Occipital lobe (tissue), 3 donors: ENCODE measurements at places on chromosomes 13 and 19. TPM values are rescaled to one million over a fixed set of nuclear protein-coding genes. Genes with fewer than 3 reads are reported as not detected.

DNA sequence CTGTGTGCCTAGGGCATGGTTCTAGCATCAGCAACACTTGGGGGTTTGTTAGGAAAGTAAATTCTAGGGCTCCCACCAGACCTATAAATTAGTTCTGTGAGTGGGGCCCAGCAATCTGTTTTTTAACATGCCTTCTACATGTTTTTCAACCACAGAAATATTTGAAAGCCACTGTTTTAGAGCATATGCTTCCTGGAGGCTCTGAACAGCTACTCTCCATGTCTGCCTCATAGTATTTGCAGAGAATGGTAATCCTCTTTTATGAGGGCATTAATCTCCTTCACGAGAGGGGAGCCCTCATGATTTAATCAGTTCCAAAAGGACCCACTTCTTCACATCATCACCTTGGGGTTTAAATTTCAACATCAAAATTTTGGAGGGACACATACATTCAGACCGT lies 6.0 kb downstream of the SPATA13 start:
- no peak for DNase-seq

- DNase-seq = no peak
These were observed 9.6 kb downstream of the TGDS start for GRCh38 chr13:94586371-94586770.

GRCh38 chr19:53908106-53908934 lies 758 bp upstream of the CACNG7 start:
- peak; percentile 82 for DNase-seq

GRCh38 chr19:40284501-40285352 lies at the start of gene AKT2:
TSS of gene AKT2 (minus strand) at chr19:40285345. CDS start at chr19:40265267, 20,078 bp downstream.
- DNase-seq = no peak

DNA sequence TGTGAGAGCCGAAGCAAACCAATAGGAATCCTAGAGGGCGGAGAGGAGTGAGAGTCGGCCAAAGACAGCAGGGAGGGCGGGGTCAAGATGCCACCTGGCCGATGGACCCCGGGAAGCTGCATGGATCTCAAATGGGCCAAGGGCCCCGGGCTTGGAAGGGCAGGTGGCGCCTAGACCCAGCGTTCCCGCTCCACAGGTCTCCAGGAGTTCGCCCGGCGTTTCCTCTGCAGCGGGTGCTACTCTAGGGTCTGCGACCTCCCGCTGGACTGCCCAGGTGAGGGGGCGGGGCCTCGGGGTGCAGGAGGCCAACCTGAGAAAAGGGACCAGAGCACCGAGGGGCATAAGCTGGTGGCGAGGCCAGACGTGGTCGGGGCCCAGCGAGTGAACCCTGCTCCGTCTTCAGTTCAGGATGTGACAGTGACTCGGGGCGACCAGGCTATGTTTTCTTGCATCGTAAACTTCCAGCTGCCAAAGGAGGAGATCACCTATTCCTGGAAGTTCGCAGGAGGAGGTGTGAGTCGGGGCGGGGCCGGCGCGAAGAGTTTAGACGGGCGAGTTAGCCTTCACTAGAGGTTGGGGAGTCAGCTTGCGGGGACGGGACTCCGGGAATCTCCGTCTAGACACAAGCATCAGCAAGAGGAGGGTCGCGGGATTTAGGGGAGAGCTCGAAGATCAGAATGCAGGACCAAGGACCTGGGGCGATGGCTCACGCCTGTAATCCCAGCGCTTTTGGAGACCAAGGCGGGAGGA lies 9.9 kb downstream of the SPACA6 start:
- DNase-seq = no peak

DNA sequence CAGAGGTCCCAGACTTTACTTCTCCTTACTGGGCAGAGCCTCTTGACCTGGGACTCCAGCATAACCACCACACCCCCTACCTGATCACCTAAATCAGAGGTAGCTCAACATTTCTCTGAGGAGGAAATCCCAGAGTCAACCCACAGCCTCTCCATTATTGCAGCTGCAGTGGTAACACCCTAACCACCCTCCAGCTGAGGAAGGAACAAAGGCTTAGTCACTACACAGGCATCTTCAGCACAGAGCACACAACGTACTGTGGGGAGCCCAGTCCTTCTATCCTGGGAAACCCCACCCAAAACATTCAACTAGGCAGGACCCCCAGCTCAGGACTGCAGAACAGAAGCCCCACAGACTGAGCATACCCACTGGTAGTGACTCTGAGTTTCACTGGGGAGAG lies 824.7 kb upstream of the SLITRK5 start:
- no peak for DNase-seq

DNA sequence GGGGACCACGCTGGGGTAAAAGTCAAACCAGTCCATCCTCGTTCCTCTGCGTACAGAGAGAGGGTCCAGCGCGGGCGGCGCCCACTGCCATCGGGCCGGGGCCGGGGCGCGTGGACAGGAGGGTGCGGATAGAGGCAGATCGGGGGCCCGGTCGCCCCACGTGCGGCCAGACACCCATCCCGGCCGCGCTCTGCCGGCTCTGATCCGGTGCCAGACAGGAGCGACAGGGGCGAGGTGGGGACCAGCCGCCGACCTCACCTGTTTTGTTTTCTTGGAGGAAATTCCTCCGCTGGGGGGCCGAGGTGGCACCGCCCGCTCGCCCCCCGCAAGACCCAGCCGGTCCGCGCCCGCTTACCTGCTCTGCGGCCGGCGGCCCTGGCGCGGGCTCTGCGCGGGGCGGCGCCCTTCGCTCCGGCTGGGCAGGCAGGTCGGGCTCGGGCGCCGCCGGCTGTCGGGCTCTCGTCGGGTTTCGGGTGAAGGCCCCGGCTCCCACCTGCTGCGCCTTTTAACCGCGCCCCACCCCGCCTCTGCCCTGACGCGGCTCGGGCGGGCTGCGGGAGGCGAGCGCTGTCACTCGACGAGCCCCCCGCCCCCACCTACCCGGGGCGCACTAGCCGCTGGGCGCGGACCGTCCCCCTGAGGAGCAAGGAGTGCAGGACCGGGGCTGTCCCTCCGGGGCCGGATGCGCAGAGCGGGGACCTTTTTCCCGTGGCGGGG lies at the start of gene GJB6:
GJB6 (minus strand) TSS at position 481 of the 717 bp plus-strand sequence. CDS start 8,839 bp downstream, outside the sequence.
- DNase-seq = no peak

GRCh38 chr19:28301463-28301862 lies 911.5 kb downstream of the UQCRFS1 start:
- DNase-seq = no peak

DNA sequence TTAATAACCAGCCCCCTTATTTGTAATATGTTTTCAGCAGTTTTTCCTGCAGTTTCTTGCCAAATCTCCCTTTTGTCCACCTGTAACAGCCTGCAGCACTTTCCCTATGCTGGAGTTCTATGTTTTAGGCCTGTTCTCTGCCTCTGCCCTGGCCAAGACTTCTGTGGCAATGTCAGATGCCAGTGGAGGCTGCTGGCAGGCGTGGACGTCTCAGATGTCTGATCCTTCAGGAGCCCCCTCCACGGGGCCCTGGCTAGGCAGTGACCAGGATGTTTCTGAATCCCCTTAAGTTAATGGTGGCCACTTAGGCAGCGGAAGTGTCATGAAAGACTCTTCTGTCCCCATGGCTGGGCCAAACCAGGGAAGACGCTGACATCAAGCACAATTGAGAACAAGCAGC lies 40.8 kb downstream of the SIPA1L3 start:
- DNase-seq = no peak

Gene ZNF813
- 6.6 TPM for total RNA-seq

Gene MAG
- total RNA-seq = 0.47 TPM

Gene TGFB1
- 0.94 TPM for total RNA-seq

Gene TECR
- 12.8 TPM for total RNA-seq

Gene TPTE2
- 0.16 TPM for total RNA-seq

Gene PABPC3
- total RNA-seq = not detected

Gene CCDC169
- total RNA-seq = 2.7 TPM

Gene PINLYP
- total RNA-seq = 13.3 TPM

Gene ANKRD24
- total RNA-seq = 16.4 TPM

Gene KCNRG
- total RNA-seq = 20.7 TPM
